ENCODE measurements at places on chromosomes 7 and 10. TPM values are rescaled to one million over a fixed set of nuclear protein-coding genes. Genes with fewer than 3 reads are reported as not detected.

GRCh38 chr7:44794331-44794730 is 2.1 kb upstream of the PPIA start:
- DNase-seq = no peak

- no peak for DNase-seq
These were observed 53.1 kb downstream of the CPED1 start for GRCh38 chr7:121041516-121042148.

Gene ZNF138
- total RNA-seq = 4.0 TPM

DNA sequence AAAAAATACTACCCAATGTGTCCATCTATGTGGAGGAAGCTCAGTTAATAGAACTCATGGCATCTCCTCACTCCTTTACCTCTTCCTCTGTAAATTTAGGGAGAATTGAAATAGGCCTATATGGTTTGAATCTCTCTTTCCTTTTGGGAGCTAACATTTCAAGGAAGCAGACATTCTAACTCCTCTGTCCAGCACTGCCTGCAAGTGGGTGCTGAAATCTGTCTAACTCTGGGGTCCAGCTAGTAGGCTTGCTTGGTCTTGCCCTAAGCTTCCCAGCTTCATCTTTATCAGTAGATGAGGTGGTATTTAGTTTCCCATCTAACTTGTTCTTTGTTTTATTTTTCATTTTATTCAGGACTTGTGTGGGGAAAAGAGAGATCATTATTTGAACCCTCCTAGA is 23.2 kb downstream of the CYCS start:
- DNase-seq = no peak

Gene TMEM270
- total RNA-seq = not detected

Gene STOX1
- 0.19 TPM for total RNA-seq

Gene KCNK18
- not detected for total RNA-seq

Gene RHOBTB1
- 16.3 TPM for total RNA-seq

DNA sequence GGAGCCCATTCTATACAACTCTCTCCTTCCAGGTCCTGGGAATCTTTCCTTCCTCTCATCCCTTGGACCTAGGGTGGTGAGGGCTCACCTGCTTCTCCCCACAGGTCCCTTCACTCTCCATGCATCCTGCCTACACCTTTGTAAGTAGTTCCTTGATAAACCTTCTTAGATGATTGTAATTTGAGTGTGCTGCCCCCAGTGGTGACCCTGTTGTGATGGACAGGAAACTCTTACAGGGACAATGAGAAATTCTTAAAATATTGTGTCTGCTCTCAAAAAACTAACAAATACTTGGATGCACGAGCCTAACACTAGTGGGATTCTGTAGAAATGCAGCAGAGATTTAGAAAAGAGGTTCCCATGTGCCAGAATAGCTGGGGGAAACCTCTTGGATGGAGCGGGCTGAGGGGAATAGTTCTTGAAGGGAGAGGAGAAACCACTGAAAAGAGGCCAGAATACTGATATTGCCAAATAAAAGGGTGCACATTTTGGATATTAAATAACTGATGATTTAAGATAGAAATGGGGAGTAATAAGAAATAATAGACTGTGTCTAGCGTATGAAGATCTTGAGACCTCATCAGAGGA is 6.7 kb upstream of the PAXIP1 start:
- no peak for DNase-seq

- DNase-seq = no peak
These were observed 128.6 kb downstream of the SKIDA1 start for GRCh38 chr10:21396889-21397288.

DNA sequence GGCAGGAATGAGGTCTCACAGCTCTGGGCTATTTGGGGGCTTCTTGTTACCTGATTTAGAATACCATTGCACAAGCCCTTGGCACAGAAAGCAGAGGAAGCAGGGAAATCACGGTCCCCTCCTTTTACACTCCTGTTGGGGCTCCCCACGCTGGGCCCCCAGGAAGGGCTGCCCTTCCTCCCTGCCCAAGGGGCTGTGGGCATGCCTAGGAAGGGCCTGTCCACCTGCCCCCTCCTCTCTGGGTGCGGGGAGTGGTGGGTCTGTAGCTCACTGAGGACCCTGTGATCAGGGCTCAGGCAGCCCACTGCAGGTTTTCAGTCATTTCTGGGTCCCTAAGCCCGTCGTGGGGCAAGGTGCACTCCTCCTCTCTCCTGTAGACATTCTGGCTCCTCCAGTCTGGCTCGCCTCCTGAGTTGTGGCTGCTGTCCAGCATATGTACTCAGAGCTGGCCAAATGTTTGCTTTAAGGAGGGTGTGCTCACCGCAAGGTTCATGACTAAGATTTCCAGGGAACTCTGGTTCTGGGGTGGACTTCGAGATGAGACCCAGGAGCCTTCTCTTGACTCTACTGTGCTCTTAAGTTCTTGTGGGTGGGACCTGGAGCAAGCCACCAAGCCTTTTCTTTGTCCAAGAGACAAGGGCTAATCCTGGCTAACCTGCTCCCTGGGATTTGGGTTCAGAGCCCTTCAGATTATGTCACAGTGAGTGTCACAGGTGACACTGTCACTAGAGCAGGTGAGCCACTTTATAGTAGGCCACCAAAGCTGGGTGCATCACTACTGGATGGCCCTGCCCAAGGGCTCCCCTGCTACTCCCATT is 56.0 kb downstream of the TACR2 start:
- DNase-seq = no peak

DNA sequence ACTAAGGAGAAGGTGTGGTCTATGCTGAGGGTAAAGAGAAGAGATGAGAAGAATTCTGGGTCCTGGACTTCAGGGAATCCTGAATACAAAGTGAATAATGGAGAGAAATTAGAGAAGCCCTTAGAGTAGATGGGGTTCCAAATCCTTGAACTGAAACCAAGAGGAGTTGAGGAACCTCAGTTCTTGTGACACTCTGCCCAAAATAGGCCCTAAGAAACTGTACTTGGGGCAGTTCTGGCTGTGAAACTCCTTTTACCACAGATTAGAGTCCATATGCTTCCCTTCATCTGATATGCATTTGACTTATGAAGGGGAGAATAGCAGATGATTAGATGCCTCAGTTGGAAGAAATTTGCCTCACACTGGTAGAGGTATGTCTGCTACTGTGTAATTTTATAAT is 19.0 kb downstream of the TES start:
- no peak for DNase-seq

GRCh38 chr7:99219985-99220384 is 12.1 kb upstream of the KPNA7 start:
- no peak for DNase-seq

DNA sequence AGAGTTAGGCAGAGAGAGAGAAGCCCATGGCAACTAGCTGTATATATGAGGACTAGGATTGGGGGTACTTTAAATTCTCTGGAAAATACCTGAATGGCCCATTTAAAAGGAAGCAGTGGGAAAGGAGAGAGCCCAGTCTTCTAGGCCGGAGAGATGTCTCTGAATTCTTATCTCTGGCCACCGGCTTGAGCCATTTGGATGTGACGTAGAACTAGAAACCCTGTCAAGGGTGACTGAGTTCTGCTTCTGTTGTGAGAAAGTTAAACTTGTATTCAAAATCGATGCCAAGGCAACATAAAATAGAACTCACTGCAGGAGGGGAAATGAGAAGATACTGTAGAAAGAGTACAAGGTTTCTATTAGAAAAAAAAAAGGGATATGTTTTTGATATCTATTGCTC is 6.3 kb upstream of the GSTK1 start:
- DNase-seq = no peak

DNA sequence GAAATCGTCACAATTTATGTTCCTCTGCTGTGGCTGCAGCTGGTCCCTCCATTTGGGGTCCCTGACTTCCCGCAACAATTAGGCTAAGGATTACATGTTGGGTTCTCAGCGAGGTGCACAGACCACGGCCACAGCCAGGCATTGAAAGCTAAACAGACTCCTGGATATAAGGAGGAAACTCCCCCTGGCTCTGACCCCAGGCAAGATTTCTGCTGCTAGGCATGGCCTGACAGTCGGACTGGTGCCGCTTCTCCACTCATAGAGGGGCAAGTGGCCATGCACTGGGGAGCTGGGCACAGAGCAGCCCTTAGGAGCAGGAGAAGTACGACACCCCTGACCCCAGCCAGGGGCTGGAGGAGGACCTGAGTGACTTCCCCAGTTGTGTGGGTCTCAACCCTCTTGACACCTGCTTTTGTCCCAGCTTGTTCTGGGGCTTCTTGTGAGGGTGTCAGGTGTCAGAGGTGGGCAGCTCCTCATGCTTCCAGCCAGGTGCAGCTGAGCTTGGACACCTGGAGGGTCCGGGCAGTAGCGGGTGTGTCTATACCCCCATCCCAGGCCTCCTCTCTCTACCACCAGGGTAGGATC is 38.3 kb downstream of the TSPAN15 start:
- DNase-seq = peak; percentile 71

DNA sequence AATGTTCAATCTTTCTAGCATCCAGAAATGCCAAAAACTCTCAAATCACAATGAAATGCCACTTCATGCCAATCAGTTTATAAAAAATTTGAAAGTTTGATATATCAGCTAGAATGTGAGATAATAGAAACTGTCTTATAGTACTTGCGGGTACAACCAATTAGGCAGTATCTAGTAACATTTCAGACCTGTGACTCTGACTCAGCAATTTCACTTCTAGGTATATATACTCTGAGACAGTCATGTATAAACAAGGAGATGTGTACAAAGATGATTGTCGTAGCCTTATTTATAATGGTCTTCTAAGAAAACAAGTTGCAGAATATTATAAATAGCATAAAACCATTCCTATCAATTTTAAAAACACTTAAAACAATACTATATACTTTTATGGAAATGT is 252.3 kb upstream of the PODXL start:
- DNase-seq = no peak

DNA sequence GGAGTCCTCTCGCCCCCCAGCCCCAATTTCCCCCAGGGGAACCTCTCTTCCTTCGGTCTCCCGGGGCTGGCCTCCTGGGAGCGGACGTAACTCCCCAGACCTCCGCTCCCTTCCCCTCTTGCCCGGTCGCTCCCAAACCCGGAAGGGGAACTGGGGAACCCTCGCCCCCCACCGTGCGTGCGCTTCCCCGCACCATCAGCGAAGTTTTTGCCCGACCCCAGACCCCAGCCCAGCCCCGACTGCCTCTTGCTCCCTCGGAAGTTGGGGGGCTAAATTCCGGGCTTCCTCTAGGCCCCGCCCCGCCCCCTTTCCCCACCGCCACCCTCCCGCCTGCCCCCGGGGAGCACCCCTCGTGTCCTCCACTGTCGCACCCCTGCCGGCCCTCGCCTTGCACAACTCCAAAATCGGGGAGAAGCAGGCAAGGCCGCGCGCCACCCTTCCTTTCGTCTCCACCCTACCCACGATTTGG is 436 bp downstream of the GNB2 start:
- DNase-seq = no peak

Gene AP5Z1
- 15.9 TPM for total RNA-seq

Gene TRPV5
- not detected for total RNA-seq

DNA sequence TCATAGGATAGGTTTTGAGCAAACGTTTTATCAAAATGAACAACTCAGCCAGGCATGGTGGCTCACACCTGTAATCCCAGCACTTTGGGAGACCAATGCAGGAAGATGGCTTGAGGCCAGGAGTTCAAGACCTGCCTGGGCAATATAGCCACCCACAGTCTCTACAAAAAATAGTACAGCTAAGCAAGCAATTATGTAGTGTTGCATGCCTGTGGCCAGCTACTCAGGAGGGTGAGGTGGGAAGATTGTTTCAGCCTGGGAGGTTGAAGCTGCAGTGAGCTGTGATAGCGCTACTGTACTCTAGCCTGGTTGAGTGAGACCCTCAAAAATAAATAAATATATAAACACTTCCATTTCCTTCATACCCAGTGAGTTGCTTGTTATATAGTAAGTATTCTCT is 67.1 kb downstream of the LSMEM1 start:
- DNase-seq = no peak

DNA sequence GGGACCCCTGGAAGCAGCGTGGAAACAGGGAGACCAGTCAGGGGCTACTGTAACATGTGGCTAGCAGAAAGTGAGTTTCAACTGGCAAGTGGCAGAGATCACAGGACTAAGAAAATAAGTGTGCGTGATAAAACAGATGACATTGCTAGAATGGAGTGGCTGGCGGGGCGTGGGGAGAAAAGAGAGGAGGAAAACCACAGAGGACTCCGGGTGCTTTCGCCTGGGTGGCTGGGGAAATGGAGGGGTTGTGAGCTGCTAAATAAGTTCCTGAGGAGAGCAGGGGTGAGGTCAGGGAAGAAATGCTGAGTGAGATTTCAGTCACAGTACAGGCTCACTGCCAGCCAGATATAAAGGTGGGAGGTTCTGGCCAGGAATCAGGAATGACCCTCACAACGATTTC is 166.9 kb downstream of the MYOF start:
- DNase-seq = no peak

- DNase-seq = no peak
These were observed 356.0 kb downstream of the INHBA start for GRCh38 chr7:41346878-41347277.

DNA sequence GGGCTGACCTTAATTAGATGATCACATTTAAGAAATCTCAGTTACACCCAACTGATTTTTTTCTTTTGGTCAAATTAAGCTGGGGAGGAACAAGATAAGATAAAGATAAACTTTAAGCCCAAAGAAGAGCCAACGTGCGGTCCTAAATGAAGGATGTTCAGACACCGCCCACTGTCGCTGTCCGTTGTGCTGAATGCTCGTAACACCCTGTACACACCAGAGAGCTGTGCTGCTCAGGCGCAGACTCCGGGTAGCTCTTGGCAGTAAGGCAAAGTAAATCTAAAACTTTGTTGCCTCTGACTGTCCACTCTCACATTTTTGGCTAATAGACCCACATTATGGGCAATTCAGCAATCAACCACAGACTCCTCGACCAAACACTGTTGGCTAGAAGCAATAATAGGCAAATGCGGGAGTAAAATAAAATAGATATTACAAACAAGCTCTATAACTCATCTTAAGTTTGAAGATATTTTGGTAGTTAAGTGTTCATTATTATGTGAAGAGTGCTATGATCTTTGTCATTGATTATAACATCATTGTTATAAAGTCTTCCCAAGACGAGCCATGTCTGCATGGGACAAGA is 57.1 kb downstream of the PLPP4 start:
- DNase-seq = no peak

- DNase-seq = no peak
These were observed 73.2 kb downstream of the POT1 start for GRCh38 chr7:124856299-124856888.

Gene PLPP4
- total RNA-seq = 0.27 TPM

Gene MMD2
- not detected for total RNA-seq

DNA sequence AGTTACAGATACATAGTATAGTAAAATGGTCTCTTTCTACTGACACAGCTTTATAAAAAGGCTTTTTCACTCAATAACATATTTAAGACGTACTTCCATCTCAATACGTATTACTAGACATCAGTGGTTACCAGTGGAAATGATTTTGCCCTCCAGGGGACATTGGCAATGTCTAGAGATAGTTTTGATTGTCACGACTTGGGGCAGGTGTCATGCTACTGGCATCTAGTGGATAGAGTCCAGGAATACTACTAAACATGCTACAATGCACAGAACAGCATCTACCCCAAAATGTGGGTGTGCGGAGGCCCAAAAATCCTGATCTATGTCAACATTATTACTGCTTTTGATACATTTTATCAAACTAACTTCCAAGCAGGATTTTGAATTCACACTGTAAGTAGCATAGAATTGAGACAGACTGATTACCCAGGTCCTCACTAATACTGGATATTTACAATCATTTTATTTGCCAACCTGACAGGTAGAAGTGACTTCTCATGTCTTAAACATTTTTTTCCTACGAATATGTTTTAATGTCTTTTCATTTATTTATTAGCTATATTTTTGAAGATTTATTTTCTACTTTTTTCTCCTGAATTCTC is 53.8 kb downstream of the HGF start:
- no peak for DNase-seq

Measured in cardiac septum (tissue), 1 donor.